ENCODE measurements at places on chromosomes 4 and X. TPM values are rescaled to one million over a fixed set of nuclear protein-coding genes. Genes with fewer than 3 reads are reported as not detected.

TLL1 gene
- total RNA-seq: 9.8 TPM

CENPI gene
- total RNA-seq: 2.0 TPM

APEX2 gene
- 10.5 TPM for total RNA-seq

AKAP4 gene
- not detected for total RNA-seq

DNA sequence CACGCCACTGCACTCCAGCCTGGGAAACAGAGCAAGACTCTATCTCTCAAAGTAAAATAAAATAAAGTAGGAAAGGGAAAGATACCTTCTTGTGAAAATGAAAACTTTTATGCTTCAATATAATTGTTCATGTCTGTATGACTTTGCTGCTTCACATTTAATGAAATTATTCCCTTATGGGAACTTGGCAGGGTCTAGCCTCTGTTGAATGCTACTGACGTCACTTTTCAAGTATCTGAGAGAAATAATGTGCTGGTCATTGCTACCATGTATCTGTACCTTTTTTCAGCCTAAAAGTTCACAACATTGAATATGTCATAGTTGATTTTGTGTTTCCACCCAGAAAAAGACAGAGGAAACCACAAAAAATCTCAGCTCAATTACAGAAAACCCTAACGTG, 65.2 kb downstream of the PRDM5 start:
- DNase-seq: no peak

DNA sequence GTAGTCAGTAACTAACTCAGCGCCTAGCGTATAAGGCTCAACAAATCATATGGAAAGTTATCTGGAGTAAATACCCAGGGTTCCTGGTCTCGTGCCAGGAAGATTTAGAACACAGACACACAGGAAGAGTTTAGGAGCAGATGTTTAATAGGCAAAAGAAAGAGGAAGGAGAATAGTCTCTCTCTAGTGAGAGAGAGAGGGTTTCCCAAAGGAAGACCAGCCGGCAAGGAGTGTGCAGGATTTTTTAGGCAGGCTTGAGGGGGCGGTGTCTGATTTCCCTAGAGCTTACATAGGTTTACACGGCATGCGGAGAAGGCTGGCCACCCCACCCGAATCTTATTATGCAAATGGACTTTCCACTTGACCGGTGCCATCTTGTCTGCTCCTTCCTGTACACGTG, 284.0 kb upstream of the FRG1 start:
- no peak for DNase-seq

DNA sequence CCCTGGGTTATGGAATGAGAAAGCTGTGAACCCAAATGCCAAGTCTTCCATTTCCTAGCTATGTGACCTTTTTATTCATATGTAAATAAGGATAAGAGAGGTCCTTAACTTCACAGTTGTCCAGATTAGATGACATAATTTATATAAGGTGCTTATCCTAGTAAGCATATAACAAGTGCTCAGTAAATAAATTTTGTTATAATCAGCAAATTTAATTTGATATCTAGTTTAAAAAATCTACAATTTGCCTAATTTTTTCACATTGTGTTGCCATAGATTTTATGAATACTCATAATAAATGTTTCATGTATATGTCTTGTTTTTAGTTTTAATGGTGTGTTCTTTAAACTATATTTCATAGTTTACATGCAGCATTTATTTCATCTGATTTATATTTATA, 130.4 kb upstream of the SPRY1 start:
- no peak for DNase-seq

DNA sequence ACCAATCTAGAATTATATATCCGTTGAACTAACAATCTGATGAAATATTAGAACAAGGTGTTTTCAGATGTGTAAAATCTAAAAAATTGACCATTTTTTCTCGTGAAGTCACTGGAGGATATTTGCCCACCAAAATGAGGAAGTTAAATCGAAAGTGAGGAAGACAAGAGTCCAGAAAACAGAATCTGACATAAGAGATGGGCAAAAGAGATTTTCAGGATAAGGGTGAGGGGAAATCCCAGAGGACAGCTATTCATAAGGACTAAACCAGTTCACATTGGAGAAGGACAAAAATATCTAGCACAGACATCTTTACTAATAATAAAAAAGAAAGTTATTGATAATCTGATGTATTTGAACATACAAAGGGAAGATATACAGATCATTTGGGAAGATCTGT, 18.7 kb upstream of the ALG13 start:
- DNase-seq: no peak

DNA sequence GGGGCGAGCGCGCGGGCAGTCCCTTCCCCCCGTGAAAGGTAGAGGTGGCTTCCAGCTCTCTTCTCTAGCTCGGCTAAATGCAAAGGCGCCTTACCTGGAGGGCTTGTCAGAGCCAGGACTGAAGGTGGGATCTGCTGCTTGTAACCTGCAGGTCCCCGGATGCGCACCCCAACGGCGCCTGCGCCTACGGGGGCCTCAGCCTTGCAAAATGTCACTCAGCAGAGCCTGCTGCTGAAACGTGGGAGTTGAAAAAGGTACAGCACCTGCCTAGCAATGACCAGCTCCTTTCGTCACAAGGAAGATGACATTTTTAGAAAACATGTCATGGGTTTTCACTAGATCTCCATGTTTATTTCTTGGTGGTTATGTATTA, 583 bp downstream of the ABHD18 start:
- no peak for DNase-seq

GRCh38 chr4:11537846-11538245, 109.2 kb upstream of the HS3ST1 start:
- DNase-seq: no peak

- DNase-seq: no peak
Observed at GRCh38 chr4:98728433-98728832, 70.0 kb upstream of the TSPAN5 start.

DNA sequence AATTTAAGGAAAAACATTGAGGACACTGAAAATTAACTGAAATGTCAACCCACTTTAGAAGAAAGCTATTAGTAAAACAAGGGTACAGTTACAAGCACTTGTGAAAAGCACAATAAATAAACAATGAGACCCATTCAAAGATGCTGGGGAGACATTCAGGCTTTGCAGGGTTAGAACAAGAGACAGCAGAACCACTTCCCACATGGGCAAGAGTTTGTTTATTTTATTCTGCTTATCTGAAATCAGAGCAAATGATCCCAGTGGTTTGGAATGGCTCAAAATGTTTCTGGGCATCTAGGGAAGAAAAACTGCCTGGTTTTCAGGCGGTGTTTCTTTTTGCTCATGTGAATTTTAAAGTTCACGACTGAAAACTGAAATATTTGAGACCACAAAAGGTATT, 42.4 kb downstream of the PPP3CA start:
- no peak for DNase-seq

Measured in posterior vena cava (tissue), 2 donors.